CD4-positive, alpha-beta T cell (primary cell): ENCODE measurements at places on chromosomes 3 and 15. TPM values are rescaled to one million over a fixed set of nuclear protein-coding genes. Genes with fewer than 3 reads are reported as not detected.
A peak's percentile ranks its signal among the peaks of the same experiment; 100 is the strongest.

Gene IL16
- total RNA-seq = 164 TPM

Gene TP53BP1
- total RNA-seq = 43.0 TPM

Gene SELENOS
- 48.5 TPM for total RNA-seq

Gene HGD
- 2.0 TPM for total RNA-seq

Gene GOLGA6L7
- not detected for total RNA-seq

Gene SERINC4
- 0.36 TPM for total RNA-seq

Gene ACAD9
- total RNA-seq = 64.8 TPM

Gene SLITRK3
- total RNA-seq = not detected

Gene SOX14
- not detected for total RNA-seq

Gene CCR3
- total RNA-seq = not detected

Gene GOLGA6L9
- total RNA-seq = 2.0 TPM

DNA sequence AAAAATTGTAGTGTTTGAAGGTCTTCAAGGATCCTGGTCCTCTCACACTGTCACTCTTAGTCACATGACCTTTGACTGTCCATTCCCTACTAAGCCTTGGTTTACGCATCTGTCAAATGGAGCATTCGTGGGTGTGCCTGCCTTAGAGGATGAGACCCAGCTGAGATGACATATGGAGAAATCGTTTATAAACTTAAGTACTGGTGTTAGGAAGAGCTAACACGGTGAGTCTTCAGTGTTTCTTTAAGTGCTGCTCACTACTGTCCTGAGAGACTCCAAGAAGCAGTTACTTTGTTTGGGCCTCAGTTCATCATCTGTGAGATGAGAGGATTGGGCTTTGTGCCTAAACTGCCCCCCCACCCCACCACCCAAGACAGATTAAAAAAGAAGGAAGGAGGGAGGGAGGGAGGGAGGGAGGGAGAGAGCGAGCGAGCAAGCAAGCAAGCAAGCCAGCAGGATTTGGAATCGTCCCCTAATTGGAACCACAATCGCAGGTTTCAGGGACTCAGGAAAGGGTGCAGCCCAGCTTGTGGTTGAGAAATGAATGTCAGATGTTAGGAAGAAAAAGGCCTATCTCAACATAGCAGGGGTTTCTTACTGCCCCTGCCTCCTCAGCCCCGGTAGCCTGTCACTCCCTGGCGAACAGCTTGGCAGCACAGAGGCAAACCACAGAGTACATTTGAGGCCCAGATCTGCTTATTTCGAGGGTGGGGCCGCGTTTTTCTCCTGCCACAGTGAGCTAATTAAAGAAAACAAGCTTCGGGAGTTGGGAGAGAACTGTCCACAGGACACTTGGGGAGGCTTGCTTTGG is 32.7 kb downstream of the SMAD3 start:
- DNase-seq = peak; percentile 43

- DNase-seq = no peak
Measured at GRCh38 chr15:98324341-98324970, 323.9 kb upstream of the IGF1R start.

DNA sequence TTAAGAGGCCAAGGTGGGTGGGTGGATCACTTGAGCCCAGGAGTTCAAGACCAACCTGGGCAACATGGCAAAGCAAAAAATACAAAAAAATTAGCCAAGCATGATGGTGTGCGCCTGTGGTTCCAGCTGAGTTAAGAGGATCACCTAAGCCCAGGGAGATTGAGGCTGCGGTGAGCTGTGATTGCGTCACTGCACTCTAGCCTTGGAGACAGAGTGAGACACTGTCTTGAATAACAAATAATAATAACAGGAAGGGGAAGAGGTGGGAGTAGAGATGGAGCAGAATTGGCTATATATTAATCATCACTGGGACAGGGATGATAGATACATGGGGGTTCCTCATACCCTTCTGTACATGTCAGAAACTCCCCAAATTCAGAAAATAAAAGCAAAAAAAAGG is 23.8 kb upstream of the NMB start:
- peak; percentile 81 for DNase-seq

- DNase-seq = no peak
Measured at GRCh38 chr3:41477399-41478014, 278.2 kb downstream of the CTNNB1 start.

GRCh38 chr15:61146931-61147230 is 82.2 kb downstream of the RORA start:
- DNase-seq = no peak

DNA sequence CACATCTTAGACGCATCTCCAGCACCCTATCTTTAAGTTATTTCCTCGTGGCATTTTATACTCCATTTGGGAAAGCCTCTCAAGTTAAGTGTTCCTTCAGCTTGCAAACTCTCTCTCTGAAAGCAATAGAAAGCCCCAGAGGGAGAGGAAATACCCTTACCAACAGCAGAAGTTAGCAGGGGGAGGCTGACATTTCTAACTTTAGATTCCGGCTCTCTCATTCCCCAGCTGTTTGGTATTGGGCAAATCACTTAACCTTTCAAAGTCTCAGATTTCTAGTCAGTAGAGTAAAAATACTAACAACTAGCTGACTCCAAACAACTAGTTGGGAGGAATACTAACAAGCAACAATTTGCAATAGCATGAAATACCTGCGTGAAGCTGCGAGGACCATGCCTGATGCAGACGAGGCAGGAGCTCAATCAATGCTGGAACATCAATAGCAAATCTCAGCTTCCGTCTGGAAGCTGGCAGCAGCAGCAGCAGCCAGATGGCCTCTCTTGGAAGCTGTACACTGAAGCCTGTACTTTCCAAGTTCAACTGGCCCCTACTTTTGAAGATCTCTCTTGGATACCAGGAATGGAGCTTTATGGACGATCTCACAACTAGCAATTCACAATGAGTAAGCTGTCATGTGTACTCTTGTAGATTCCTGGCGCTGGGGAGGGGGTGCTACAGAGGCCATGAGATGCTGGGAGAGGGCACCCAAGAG is 47.8 kb downstream of the THBS1 start:
- DNase-seq = no peak

- DNase-seq = no peak
Measured at GRCh38 chr15:101483462-101483861, 6.0 kb downstream of the PCSK6 start.

DNA sequence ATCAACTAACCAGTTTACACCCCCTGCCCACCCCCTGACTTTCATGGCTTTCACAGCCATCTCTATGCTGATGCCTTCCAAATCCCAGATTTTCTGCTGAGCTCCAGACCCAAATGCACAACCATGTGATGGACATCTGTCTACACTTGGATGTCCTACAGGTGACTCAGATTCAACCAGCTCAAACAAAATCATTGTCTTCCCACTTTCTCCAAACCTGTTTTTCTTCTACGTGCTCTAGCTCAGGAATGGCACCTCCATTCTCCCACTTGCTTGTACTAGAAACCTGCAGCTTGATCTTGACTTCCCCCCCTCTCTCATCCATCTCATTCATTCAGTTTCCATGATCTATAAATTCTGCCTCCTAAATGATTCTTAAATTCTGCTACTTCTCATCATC is 34.1 kb upstream of the RARRES1 start:
- DNase-seq = no peak

- peak; percentile 47 for DNase-seq
Measured at GRCh38 chr15:73697033-73697467, 12.9 kb downstream of the CD276 start.

GRCh38 chr15:100890051-100890720 is 10.6 kb downstream of the ALDH1A3 start:
- no peak for DNase-seq

DNA sequence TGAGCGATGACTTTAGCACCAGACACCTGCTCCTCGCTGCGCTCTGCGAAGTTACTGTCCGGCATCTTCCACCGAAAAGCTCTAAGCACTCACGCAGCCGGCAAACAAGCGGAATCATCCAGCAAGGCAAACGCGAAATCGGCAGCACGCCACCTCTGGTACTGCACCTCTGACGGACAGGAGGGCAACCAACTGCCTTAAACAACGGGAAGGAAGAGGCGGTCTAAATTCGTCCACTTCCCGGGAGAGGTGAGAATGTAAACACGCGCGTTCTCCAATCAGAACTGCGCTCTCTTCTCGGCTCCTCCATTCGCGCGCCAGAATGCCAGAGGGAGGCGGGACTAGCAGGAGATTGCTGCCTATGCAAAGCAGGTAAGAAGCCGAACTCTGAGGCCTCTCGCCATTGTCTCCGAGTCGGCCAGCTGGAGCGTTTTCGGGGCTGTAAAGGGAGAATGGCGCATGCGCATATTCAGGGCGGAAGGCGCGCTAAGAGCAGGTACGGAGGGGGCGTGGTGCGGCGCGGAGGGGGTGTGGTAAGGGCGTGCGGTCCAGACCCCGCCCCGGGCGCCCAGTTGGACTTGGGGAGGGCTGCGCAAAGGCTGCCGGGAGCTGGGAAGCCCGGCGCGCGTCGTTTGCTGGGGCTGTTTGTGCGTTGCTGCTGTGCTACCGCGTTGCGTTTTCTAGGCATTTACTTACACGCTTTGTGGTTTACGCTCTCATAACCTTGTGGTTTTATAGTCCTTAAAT is at the start of the genes BTD and HACL1:
Gene BTD, plus strand, starts transcription at position 347 of the 747 bp plus-strand sequence. CDS start 33,695 bp downstream, outside the sequence.
Gene HACL1, minus strand, starts transcription at position 171 of the 747 bp plus-strand sequence. Its CDS starts 106 bp downstream, at position 65.
- peak; percentile 99 for DNase-seq

GRCh38 chr15:66014635-66015182 is 145.4 kb downstream of the RAB11A start:
- DNase-seq = no peak

DNA sequence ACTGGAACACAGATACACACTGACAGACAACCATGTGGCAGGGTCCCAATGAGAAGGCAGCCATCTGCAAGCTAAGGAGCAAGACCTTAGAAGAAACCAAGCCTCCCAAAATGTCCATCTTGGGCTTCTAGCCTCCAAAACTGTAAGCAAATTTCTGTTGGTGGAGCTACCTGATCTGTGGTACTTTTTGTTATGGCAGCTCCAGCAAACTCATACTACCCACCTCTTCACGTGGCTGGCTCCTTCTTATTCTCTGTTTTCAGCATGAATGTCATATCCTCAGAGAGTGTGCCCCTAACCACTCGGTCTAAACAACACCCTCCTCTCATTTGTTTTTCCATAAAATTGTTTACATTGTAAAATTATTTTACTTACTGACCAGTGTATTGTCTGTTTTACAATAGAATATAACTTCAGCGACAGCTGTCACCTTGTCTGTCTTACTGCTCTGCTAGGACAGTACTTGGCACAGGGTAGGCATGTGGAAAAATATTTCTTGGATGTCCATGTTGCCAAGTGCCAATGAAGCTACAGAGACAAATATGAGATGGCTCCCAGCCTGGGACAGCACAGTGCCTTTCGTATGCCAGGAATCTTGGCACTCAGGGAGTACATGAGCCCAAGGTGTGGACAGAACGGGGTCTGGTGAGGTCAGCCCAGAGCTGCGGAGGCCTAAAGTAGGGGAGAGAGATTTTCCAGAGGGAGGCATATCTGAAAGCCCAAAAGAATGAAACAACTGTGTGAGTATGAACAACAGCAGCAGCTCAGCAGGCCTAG is 17.4 kb upstream of the SLC25A36 start:
- DNase-seq = no peak

- DNase-seq = no peak
Measured at GRCh38 chr3:70982284-70982683, 601.2 kb downstream of the FOXP1 start.

DNA sequence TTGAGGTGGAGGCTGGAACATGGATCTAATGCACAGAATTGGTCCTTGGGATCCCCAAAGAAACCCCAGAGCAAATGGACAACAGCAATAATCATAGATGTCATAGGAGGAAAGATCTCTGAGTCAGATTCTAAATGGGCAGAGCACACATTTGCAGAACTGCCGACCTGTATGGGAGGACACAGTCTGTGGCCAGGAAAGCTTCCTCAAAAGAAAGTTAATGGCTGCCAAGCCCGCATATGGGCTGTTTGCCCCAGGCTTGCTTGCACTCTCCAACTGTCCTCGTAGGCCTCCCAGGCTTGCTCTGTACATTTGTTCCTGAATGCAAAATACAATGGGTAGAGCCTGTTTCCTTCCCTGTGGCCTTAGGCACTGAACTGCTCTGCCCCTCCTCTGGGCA is 102.0 kb upstream of the PLXNA1 start:
- no peak for DNase-seq

- DNase-seq = no peak
Measured at GRCh38 chr15:38605744-38606143, 41.1 kb upstream of the RASGRP1 start.

DNA sequence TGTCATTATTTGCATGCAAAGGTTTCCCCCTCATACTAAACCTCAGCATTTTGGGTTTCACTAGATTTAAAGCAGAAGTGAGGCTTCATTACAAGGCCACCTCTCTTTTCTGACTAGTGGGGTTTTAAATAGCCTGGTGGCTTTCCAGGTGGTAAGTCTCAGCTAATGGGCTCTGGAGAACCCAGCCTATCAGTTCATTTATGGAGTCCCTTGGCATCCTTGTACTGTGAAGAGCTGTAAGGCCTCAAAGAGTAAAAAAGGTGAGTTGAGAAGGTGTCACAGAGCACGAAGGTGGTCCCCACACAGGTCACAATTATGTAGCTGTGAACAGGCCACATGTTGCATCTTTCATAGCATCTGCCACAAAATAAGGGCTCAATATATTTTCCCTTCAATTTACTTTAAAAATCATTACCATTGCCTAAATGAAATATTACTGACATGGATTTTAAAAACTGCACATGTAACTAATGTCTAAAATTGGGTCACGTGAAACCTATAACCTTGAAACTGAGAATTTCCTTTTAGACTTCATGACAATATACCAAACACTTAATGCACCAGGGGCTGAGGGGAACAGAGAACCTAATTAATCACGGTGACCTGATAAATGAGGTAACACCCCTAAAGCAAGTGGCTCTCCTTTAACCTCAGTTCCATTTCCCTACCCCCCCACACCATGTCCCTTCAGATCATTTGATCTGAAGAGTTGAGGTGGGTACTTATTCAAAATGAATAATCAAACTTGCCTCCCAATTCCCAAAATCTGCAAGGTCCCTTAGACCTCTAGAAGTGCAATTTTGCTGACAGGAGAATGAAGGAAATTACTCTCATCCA is 1.3 kb downstream of the NGLY1 start:
- peak; percentile 8 for DNase-seq

DNA sequence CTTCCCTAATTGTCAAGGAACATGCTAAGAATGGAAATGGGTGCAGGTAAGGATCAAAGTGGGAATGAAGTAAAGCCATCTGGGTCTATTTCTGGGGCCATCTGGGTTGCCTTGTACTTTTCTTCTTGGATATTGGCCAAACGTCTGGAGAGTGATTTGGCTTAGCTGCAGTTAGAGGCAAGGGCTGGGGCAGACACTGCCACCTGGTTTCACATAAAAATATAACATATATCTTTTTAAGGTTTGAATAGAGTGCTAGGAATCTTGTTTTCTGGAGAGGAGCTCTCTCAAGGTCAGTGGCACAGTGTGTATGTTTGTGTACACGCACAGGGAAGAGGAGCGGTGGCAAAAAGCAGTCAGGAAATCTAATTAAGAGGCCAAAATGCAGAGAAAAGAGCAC is 24.7 kb upstream of the EOMES start:
- no peak for DNase-seq

DNA sequence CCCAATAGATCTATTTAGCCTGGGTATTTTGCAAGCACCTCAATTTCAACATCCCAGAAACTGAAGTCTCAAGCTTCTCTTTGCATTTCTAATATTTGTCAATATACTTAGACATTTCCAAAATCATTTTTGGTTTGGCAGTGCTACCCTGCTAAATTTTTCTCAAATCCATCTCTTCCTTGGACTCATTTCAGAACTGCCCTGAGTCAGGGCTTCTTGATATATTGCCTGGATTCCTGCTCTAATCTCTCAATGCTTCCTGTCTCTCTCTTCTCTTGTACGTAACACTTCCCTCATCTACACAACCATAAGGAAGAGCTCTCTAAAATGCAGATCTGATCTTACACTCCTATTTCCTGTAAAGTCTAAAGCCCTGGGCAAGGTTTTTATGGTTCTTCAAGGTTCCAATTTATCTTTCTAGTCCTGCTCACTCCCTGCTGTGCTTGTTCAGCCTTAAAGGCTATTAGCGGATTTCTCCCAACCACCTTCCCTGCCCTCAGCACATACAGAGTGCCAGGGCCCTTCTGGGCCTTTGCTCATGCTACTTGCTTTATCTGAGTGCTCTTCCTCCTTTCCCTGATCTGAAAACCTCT is 53.0 kb upstream of the MME start:
- DNase-seq = no peak
